ENCODE measurements at places on chromosomes 2 and 18. TPM values are rescaled to one million over a fixed set of nuclear protein-coding genes. Genes with fewer than 3 reads are reported as not detected.

- DNase-seq, result no peak
These were observed 134.7 kb downstream of the ASXL3 start for GRCh38 chr18:33712719-33713118.

Gene VWA3B
- total RNA-seq, result not detected

Gene NAT8
- not detected for total RNA-seq

GRCh38 chr2:12819721-12820120 is 103.0 kb downstream of the TRIB2 start:
- DNase-seq, result peak; percentile 38

DNA sequence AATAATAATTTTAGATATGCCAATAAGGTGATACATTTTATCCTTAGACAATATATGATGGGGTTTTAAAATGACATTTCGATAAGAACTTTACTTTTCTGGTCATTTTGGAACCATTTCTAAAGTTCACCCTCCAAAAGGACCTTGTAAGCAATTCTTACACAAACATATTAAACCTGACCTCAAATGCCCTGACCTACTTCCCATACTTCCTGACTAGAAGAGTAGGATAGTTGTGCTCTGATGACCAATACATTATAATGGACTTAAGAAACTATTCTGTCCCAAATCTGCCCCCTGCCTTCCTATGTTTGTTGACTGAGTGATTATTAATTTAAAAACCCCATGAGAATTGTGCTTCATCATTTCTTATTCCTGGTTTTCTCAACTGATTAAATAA is 24.6 kb downstream of the GCA start:
- no peak for DNase-seq

GRCh38 chr2:104975371-104975770 is 62.5 kb upstream of the MRPS9 start:
- no peak for DNase-seq

GRCh38 chr18:13605901-13606300 is 120.5 kb downstream of the FAM210A start:
- no peak for DNase-seq

DNA sequence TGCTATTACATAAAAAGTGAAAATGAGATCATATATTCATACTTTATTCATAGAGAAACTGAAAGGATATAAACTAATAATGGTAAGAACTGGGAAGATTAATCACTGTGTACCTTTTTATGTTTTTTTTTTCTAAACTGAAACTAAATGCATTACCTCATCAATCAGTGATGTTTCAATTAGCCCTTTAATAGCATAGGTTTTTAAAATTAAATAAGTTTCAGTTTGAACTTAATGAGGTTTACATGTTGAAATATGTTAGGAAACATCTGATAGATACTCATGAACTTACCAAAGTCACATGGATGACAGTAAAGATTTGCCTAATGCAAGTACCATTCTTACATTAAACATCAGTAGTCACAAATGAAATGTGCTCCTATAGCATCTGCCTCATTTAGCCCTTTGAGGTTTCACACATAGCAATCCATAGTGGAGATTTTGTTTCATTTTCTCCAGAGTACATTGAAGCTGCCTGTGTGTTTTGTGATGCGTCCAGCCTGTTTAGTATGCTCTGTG is 8.9 kb downstream of the MAPRE2 start:
- no peak for DNase-seq

DNA sequence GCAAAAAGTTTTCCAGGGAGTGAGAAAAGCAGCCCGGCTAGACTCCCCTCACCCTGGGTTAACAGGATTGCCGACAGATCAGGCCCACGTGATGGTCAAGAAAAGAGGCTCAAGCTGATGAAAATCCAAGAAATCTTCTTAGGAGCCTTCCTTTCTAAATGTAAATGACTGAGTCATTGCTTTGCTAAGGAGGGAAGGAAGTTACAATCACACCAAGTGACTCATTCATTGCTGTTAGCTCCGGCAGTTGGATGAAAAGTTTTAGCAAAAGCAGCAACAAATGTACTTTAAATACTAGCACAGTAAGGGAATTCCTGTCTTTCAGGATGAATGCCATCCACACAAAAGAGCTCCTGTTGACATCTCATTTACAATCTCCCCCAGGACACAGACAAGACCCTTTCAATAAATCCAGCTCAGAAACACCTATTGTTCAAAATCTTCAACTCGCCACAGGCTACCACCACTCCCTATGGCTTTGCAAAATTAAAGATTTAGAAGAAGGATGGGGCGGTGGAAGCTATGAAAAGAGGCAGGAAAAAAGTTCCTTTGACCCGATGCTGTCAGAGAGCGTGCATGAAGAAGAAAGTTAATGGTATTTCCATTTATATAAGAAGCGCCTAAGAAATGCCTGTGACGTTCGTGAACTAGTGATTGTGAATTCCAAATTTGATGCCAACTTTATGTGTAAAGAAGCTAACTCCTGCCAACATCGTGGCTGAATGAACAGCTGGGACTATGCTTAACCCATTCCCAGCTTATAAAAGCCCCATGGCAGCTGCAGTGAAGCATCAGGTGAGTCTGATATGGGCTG is 153.7 kb downstream of the TGIF1 start:
- peak; percentile 97 for DNase-seq

Gene CFAP65
- total RNA-seq, result 0.05 TPM

DNA sequence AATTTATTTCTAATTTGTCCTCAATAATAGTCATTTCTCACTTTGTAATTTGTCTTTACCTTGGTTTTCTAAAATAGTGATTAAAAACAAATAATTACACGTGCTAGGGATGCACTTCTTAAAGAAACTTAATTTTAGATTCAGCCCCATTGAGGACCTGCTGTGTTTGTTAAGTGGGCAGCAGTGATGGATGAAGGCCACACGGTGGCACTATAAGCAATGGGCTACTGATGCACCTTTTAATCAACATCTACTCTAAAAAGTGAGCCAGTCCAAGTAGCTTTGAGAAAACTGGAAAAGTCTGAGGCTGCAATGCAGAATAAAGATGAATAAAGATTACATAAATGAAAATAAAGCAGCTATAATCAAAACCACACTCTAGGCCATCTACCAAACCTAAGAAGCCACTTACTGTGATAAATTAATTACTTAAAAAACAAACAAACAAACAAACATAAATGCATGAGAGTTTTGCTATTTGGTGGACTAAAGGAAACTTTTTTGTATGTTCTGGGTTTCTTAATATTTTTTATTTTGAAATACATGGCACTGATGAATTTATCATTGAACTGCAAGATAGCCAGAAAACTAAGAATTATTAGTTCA is 89.3 kb downstream of the PDE11A start:
- DNase-seq, result peak; percentile 57

- DNase-seq, result no peak
These were observed 13.2 kb downstream of the SERPINE2 start for GRCh38 chr2:224025874-224026273.

DNA sequence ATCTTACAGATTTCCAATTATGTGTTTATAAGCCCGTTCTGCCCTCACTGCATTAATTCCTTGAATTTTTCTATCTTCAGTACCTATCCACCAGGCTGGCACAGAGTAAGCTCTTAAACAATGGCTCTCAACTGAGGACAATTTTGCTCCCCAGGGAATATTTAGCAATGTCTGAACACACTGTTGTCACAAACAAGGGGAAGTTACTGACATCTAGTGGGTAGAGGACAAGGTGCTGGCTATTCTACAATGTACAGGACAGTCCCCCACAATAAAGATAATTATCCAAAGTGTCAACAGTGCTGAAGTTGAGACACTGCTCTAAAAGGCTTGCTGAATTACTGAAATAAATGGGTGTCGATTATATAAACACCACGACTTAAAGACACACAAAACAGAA is 5.0 kb downstream of the NDUFS1 start:
- DNase-seq, result peak; percentile 55

- DNase-seq, result no peak
These were observed 90.5 kb upstream of the MAPK4 start for GRCh38 chr18:50469380-50469781.

DNA sequence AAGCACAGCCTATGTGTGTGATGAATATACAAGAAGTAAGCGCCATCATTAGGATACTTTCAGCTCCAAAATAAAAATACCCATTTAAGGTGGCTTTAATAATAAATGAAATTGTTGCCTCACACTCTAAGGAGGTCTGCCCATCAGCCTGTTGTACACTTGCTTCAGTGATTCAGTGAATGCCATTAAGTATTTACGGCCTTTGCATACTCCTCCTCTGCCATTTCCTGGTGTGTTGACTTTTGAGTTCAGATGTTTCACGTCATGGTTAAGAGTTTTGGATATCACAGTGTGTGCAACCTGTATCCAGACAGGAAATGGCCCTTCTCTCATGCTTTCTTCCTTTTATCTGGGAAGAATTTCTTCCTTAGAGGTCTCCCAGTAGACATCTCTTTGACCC is 38.6 kb upstream of the SNORC start:
- no peak for DNase-seq

- no peak for DNase-seq
These were observed 454.1 kb downstream of the MEIS1 start for GRCh38 chr2:66888791-66889631.

Gene ARHGAP28
- total RNA-seq, result 17.8 TPM

Gene C2orf92
- 4.9 TPM for total RNA-seq

GRCh38 chr18:44156776-44157335 is 523.8 kb upstream of the SETBP1 start:
- no peak for DNase-seq

Gene HSBP1L1
- not detected for total RNA-seq

Gene KCNF1
- 0.16 TPM for total RNA-seq

GRCh38 chr18:31156821-31157763 is 5.6 kb downstream of the DSC1 start:
- DNase-seq, result no peak

DNA sequence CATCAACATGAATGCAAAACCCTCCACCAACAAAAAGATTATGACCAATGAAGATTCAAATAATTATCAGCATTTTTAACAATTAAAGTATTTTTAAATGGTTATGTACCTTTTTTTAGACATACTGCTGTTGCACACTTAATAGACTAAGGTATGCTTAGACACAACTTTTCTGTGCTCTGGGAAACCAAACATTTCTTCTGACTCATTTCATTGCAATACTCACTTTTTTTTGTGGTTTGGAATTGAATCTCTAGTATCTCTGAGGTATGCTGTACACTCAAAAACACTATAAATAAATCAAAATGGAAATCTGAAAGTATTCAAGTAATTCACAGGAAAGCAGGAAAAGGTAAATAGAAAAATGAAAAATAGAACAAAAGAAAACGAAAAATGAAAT is 247.9 kb upstream of the POU3F3 start:
- DNase-seq, result no peak

DNA sequence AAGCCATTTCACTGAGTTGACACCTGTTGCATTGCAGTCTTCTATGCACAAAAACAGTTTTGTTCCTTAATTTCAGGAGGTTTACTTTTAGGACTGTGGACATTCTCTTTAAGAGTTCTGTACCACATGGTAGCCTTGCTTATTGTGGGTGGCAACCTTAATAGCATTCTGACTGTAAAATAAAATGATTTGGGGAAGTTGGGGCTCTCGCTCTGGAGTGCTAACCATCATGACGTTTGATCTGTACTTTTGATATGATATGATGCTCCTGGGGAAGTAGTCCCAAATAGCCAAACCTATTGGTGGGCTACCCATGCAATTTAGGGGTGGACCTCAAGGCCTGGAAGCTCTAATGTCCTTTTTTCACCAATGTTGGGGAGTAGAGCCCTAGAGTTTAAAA is 3.4 kb downstream of the CTLA4 start:
- no peak for DNase-seq

- no peak for DNase-seq
These were observed 160.3 kb downstream of the TMEM18 start for GRCh38 chr2:516944-517343.

DNA sequence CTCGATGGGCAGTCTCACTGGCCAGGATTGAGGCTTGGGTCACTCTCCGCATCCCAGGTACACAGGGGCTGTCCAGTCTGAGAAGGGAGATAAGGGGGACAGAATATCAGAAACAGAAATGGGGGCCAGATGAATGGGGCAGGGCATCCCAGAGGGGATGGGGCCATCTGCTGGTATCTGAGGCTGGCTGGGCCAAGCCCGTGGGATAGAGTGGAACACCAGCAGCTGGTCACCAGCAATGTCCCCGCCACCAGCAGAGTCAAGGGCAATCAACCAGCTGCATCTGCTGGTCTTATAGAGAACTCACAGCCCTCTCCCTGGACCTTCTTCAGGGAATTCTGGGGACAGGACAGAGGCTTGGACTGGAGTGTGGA is 128.8 kb upstream of the HAAO start:
- DNase-seq, result peak; percentile 14

DNA sequence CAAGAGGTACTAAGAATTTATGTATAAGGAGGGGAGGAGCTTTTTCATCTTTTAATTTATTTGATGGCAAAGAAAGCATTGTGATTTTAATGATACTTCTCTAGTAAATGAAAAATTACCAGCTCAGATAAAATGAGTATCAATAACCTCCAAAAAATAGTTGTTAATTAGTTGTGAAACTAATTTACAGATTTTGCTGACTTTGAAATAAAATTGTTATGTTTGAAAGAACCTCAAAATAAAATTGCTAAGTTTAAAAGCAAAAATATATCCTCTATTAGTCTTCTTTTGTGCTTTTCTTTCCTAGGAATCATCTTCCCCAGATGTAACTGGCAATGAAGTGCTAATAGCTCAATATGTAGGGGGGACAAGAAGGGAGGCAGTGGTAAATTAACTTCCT is 36.5 kb downstream of the ZC3H6 start:
- DNase-seq, result no peak

DNA sequence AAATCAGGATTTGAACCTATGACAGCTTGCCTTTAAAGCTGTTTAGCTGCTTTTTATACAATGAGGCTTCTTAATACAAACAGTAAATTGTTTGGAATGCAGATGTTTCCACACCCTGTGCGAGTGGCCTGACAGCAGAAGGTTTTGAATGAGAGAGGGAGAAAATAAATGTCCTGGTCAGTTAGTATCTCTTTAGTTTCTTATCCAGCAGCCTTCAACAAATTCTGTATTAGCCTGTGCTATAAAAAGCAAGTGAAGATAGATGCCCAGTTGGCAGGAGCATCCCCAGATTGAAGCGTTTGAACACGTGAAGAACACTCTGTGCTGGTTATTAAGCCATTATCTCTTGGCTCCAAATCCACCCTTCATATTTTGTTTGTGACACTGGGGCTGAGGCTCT is 70.6 kb downstream of the CERS6 start:
- peak; percentile 37 for DNase-seq

DNA sequence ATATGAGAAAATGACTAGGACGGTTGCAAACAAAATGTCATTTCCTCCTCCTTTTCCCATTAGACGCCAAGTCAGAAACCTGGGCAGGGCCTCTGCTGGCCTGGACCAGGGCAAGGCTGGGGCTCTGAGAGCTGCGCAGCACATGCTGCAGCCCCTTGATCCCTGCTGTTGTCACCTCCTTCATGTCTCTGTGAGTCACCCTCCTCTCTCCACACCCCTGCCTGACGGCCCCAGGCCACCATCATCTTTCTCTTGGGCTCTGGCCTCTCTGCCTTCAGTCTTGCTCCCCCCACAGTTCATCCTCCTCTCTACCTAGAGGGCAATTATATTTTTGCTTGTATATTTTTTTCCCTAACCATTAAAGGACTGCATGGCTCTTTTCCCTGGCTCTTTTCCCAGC is 10.0 kb downstream of the FLACC1 start:
- no peak for DNase-seq

- DNase-seq, result no peak
These were observed 124.5 kb upstream of the CDCA7 start for GRCh38 chr2:173230181-173230580.

Gene C2orf78
- total RNA-seq, result not detected

- peak; percentile 37 for DNase-seq
These were observed 189.7 kb downstream of the PID1 start for GRCh38 chr2:229081411-229081810.

Gene RNMT
- 30.8 TPM for total RNA-seq
